Natural killer cell treated with Interleukin-12 subunit alpha and Interleukin-12 subunit beta and Interleukin-15 and Interleukin-18, amount 100 ng/mL, for 72 hours (primary cell): ENCODE measurements at places on chromosomes 6 and 20. TPM values are rescaled to one million over a fixed set of nuclear protein-coding genes. Genes with fewer than 3 reads are reported as not detected.

DNA sequence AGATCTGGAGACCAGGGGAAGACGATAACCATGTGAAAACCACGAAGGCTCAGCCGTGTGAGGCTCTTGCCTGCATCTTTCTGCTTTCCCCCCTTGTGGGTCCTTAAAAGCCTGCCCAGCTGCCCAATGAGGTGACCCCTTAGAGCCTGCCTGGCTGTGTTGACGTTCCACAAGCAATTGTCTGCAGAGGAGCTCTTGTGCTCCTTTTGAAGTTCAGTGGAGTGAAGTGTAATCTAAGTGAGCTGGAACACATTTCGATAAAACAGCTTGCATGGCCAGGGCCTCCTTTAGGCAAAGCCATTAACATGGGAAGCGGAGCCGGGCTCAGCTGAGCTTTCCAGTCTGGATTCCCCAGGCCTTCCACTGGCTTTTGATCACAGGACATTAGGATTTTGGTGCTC, 27.3 kb upstream of the TCP11 start:
- no peak for DNase-seq

DNA sequence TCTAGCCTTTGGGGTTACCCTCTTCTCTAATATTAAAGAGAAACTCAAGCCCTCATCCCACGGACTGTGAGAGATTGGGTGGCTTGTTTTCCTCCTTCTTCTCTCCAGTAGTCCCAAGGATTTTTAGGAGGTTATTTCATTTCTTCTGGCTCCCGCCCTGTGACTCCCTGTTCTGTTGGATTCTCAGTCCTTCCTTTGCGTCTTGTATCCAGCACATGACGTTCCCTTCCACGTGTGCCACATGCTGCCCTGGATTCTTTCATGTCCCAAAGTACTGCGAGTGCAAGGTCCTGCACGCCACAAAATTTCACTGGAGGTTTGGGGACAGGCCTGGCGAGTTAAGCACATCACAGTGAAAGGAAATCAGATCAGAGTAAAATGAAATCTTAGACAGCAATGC, 213.4 kb downstream of the PACRG start:
- no peak for DNase-seq

- DNase-seq: no peak
These were observed 72.8 kb upstream of the ADTRP start for GRCh38 chr6:11851387-11851786.

DNA sequence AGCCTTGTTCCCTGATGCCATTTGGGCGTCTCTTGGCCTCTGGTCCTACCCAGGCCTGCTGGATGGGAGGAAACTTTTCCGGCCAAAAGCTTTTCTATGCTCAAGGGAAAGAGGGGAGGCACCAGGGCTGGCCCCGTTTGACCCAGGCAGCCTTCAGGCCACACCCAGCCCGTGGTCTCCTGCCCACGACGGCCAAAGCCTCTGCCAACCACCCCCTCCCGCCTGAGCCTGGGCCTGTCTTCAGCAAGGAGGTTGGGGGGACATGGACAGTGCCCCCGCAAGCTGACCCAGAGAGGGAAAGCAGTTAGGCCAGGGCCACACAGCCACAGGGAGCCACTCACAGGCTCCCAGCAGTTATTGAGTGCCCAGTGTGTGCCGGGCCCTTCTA, 49.5 kb downstream of the SRC start:
- DNase-seq: no peak

- DNase-seq: no peak
These were observed 88.7 kb upstream of the BMP5 start for GRCh38 chr6:55964136-55964535.

- no peak for DNase-seq
These were observed 16.1 kb downstream of the TTPAL start for GRCh38 chr20:44491635-44492395.

DNA sequence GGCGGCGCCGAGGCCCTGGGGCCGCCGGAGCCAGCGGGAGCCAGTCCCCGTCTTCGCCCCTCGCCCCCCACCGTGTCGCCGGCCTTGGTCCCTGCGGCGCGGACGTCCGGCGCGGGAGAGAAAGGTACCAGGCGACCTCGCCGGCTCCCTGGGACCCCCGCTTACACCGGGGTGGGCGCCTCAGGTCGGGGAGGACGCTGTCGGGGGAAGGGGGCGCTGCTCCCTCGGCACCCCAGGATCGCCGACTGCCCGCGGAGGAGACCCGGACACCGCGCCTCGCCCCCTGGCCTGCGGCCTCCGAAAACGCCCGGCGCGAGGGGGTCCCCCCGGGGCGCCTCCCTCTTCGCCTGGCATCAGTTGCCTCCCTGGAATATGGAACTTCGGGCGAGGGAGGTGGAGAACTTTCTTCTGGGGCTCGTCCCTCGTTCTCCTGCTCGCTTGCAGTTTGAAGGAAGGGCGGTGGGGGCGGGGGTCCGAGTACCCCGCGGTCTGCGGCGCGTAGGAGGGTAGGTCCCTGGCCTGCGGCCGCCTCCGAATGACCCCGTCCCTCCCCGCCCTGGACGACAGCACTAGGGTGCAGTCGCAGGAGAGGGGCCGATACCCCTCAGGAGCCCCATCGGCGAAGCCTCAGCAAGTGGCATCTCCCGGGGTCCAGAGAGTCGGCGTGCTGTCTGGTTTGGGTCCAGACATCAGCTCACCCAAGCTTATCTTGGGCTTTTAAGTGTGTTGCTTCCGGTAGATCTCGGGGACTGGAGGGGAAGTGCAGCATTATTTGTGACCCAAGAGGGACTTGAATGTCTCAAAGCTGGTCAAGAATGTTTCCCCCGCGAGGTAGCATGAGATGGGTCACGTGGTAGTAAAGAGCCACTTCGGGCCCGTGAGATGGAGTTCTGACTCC, 549 bp downstream of the ANKRD6 start:
- no peak for DNase-seq

DNA sequence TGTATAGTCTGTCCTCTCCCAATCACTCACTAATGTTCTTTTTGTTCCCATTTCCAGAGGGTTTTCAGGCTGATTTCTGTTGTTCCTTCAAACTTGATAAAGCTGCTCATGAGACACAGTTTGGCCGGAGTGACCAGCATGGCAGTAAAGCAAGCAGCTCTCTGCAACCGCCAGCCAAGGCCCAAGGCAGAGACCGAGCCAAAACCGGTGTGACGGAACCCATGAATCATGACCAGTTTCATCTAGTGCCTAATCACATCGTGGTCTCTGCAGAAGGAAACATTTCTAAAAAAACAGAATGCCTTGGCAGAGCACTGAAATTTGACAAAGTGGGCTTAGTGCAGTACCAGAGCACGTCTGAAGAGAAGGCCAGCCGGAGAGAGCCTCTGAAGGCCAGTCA, 14.8 kb upstream of the RPL7L1 start:
- no peak for DNase-seq

DNA sequence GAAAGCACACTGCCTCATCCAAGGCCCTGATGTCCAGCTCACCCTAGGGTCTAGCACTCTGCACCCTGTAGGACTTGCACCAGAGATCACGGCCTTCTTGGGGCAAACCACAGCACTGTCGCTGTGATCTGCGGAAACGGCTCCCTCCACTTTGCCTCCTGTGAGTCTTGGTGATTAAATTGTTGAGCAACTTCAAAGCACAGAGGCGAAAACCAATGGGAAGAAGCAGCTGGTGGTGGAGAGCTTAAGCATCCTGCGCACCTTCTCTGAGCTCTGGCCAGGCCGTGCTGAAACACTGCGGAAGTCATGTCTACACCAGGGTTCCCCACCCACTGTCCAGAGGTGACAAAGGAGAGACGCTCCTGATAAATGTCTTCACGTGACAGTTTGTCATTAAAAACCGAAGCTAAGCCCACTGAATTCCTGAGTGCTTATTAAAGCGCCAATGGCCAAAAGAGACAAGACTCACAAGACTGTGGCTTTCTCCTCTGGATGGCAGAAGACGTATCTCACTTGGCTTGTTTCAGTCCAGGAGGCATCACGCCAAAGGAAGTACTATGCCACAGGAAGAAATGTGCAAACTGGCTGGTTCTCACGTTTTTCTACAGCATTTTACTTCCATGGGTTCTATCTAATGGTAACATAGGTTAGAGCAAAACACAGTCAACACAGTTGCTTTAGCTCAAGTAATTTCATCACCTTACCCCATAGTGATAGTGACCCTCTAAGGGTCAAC, 3.1 kb downstream of the RAMACL start:
- no peak for DNase-seq

DNA sequence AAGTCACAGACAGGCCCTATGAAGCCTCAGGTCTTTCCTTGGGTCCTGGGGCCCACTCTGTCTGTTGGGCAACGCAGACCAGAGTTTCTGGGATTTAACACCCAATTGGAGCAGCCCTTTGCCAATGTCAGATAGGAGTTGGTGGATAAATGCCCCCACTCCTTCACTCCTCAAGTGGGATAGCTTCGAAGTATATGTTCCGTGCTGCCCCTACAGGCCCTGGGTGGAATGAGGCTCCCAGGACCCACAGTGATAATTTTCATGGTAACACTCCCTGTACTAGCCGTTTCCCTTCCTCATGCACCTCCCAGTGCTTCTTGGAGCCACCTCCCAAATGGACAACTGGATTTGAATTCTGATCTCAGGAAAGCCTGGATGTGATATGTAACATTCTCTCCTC, 145.4 kb downstream of the FOXA2 start:
- no peak for DNase-seq

DNA sequence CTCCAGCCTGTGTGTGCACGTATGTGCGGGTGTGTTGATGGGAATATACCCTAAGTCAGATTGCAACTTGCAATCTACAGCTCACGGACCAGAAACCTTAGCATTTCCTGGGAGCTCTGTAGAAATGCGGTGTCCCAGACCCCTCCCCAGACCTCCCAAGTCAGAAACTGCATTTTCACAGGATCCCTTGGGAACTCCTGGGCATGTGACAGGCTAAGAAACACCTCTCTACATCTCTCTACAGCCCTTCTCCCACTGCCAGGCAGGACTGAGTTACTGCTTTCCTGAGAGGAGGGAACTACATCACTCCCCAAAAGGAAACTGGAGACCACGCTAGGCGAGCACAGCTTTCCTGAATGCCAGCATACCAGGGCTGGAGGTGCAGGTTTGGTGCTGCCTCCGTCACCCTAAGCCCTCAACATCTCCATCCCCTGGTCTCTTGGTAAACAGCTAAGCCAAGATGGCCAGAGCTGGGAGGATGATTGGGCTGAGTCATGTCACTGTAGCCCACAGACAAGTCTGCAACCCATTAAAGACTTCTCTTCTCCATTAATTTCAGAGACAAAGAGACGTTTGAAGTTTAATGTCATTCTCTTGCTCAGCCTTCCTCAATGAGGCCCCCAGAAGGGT, 194.4 kb downstream of the BMP7 start:
- no peak for DNase-seq

GRCh38 chr20:41369673-41370072, 3.1 kb upstream of the EMILIN3 start:
- no peak for DNase-seq

- DNase-seq: no peak
These were observed 21.9 kb downstream of the SIRPD start for GRCh38 chr20:1535420-1536175.

- no peak for DNase-seq
These were observed 59.0 kb upstream of the RNF146 start for GRCh38 chr6:127207591-127208120.

The PCSK2 gene
- not detected for total RNA-seq

The SCRT2 gene
- total RNA-seq: not detected

The COL21A1 gene
- not detected for total RNA-seq

The CRISP2 gene
- not detected for total RNA-seq

The TGM3 gene
- total RNA-seq: not detected

The WFDC12 gene
- not detected for total RNA-seq

The HLA-DRA gene
- total RNA-seq: 28.4 TPM
